BE2C (cell line): ENCODE measurements at places on chromosomes 11 and 22.

- DNase-seq, result no peak
These were observed 643.4 kb downstream of the JRKL start for GRCh38 chr11:97033178-97033577.

- DNase-seq, result peak; percentile 47
These were observed 1.1 kb downstream of the TPST2 start for GRCh38 chr22:26588729-26589366.

DNA sequence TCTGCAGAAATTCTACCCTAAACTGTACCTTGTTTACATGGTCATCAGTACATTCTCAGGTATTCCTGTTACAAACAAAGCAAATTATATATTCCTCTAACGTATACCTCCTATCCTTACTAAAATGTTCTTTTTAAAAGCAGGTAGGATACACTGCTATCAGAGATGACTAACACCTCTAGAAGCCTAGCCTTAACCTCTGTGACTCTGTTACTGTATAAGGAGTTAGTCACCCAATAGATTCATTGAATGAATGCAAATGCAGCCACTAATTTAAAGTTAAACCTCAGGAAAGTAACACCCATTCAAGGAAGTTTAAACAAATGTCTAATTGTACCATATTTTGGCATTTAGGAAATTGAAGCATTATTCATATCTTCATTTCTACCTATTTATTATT is 82.2 kb downstream of the FCHSD2 start:
- DNase-seq, result no peak

- DNase-seq, result no peak
These were observed 71.2 kb downstream of the FBXO7 start for GRCh38 chr22:32545801-32546200.
